PC-9 (cell line): ENCODE measurements at places on chromosomes 1 and 21.

DNA sequence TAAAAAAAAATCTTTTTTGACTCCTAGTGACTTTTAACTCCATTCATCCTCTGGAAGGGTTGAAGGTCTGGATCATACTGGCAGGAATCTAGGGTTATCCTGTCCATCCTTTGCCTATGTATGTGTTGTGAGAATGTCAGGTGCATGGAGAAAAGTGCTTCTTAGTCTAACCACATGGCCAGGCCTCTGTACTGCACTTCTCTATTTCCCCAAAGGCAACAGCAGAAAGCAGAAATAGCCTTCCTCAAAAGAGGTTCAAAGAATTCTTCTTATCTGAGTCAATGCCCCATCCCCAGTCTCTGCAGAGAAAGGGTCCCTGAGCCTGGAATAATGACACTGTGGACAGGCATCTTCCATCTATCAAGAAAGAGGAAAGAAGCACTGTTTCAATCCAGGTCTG is 85.7 kb upstream of the CD34 start:
- no peak for DNase-seq

DNA sequence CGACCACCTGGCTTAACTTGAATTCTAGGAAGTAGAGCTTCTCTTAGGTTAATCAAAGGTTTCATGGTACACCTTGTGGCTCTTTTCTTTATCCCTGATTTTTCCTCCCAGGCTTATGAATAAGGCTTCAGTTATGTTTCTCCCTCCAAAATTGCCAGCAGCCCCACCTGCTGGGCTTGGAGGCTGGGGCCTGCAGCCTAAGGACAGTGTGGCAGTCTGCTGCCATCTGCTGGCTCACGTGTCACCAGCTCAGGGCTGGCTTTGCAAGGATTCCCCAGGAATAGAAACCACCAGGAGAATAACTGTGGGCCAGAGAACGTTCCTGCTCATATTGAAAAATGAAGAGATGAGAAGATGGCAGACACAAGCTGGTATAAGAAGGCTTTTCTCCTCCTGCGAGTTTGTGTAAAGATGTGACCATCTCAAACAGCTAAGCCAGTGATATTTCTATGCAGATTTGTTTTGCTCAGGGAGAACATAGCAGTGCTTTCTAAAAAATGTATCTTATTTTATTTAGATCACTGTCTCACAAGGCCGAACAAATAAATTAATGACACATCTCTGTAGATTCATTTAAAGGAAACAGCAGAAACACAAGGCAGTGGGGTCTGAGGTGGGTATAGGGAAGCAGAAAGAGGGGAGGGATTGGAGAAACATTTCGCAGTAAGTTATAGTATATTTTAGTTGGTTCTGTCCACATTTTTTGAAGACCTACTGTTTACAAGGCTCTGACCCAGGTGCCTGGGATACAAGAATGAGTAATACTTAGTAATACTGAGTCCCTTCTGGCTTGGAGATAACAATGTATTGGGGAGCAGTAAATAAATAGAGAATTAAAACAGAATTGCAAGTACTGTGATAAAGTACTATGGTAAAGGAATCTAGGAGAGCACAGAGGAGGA is 291.1 kb upstream of the SGIP1 start:
- peak; percentile 83 for DNase-seq

- DNase-seq = no peak
Observed at GRCh38 chr1:208031316-208031931, 120.5 kb upstream of the CD34 start.

DNA sequence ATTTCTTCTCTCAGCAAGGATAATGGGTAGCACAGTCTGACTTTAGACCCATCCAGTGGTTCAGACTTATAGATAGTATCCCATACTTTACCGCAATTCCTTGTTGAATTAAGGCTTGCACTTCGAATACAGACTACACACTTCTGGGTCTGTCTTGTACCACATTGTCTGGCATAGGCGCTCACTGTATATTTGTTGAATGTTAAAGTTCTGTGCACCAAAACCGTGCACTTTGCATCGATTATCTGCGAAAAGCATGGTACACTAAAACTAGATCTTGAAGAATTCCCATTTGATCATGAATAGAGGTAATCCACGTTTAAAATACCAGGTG is 556 bp upstream of the RYR2 start:
- DNase-seq = no peak

DNA sequence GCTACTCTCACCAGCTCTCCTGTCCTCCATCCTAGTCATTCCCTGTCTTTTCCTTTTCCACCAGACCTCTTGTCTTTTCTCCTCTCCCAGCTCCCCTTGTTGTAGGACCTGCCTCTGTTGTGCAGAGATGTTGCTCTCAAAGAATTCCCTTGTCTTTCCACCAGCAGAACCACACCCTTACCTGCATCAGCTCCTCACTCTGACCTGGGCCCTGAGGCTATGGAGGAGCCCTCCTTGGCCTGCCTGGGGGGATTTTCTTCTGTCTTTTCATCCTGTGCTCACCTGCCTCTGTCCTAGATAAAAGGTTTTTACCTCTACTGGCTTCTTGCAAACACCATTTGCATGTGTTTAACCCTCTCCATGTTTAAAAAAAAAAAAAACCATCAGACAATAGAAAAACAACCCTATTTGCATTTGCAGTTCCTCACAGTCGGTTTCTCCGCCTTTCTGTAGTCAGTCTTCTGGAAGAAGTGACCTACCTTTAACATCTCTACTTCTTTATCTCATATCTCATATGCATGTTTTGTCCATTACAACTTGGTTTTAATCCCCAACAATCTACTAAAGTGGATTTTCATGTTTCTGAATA is 12.1 kb downstream of the FCRL5 start:
- no peak for DNase-seq

- no peak for DNase-seq
Observed at GRCh38 chr21:37546949-37547614, 180.5 kb downstream of the DYRK1A start.

DNA sequence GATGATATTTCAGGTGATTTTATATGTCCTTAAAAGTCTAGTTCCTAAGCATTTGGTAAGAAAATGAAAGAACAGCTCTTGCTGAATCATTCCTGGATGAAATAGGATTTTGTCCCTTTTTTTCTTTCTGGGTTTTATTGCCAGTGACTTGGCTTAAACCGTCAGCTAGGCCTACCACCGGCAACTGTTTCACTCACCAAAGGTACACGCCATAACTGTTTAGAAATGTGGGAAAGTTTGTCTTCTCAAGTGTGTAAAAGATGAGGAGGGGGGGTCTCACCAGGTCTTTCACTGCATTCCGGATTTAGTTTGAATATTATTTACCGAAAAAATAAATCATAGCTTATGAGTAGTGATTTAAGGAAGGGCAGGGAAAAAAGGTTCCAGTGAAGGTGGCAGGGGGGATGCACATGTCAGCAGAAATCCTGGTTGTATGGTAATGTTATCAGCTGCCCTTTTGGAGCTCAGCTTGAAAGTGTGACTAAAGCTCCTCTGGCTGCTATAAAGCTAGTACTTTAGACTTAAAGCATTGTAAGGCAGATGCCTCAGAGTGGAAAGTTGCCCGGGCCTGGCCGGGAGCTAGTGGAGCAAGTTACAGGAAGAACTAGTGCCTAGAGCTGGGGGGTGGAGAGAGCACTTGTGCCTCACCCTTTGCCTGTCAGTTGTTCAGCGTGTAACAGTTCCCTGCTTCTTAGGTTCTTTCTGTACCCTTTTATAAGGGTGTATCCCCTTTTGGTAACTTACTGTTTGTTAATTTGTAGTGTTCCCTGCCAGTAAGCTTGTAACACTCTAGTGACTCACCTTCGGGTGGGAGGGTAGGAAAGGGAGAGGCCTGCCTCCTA is 3.1 kb downstream of the ATP1A1 start:
- DNase-seq = peak; percentile 92

- no peak for DNase-seq
Observed at GRCh38 chr1:36807262-36807661, 227.1 kb downstream of the GRIK3 start.

DNA sequence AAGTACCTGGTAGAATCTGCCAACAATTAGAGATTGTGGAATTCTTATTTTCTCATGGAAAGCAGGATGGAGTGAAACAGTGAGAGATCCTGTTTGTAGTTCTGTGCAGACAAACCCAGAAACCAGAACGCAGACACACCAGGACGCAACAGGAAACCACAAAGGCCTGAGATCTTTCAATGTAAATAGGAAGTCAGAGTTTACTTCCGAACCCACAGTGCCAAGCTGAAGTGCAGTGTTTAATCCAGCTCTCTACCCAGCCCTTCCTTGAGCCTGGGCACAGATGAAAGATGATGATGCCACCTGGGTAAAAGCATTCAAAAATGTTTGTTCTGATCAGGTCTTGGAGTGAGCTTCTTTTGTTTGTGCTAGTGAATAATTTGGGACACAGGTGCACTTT is 244.2 kb upstream of the HOOK1 start:
- DNase-seq = no peak

GRCh38 chr1:65698590-65698989 is 94.1 kb upstream of the PDE4B start:
- DNase-seq = no peak

DNA sequence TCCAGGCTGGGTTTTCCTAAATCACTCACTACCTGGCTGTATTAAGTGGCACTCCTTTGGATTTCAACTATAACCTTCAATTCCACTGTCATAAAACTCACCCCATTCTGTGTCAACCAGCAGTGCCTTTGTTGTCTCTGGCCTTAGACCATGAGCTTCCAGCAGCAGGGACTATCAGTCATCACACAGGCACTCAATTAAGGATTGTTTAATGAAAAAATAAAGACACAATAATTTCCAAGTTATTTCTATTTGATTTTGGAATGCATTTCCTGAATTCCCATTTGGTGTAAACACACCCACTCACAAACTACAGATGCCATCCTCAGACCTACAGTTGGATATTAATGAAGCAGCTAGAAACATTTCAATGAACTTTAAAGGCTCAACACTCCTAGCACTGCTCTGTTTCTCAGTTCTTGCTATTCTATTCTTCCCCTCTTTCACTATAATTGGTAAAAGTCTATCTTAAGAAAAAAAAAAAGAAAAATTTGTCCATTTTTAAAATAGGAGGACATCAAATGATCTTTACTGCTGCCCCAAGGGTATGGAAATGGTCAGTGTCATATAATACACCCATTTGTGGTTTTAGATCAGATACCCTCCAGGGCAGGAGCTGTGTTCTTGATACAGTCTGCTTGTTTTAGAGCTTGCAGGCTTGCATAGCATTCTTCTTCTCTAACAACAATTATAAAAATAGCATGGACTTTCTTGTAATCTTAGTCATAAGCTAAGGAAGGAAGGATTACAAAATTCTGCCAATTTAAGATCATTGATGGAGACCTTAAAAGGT is 156.4 kb downstream of the PTGER3 start:
- DNase-seq = no peak

DNA sequence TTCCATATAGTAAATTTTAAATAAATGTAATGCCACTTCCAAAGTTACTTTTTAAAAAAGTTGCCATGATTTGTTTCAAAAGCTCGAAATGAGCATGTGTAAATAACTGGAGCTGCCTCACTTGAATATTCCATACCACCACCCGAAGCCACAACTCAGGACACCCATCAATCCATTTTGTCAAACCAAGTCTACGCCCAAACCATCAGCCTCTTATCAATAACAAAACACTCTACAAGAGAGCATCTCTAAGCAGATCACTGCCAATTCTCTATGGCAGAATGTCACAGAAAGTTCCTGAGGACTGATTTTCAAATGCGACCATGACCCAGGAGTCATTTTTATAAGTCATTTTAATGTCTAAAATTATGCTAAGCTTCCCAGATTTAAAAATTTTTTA is 4.5 kb downstream of the HNRNPR start:
- no peak for DNase-seq

DNA sequence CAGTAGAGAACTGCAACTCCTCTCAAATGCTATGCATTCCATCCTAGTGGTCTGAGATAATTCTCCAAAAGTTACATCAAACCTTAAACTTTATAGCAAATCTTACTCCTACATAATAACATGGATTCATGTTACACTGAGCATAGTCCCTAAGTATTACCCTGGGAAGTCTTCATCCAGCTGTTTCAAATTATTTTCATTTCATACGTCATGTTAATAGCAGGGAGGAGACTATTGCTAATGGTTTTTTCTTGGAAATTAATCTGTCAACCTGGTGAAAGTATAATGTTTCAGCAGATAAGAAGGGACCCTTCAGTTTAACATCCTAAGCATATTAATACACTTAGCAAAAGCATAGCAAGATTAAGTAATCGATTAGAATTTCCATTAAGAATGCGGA is 318.1 kb downstream of the USP25 start:
- DNase-seq = no peak

- no peak for DNase-seq
Observed at GRCh38 chr1:41976671-41977070, 57.9 kb upstream of the HIVEP3 start.

DNA sequence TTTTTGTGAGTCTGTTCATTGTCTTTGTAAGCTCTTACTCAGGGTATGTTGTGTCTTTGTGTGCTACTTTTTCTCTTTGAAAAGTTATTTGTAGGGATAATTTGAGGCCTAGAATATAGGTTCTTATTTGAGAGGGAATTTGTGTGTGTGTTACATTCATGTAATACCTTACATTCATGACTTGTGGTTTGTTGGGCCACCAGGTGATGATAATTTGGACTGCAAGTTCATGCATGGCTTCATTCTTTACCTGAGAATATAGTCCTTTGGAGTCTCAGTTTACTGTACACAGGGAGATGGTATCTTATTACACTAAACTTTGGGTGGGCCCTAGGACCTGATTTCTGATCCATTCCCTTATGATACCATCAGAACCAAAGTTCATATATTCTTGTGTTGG is 51.8 kb upstream of the FASLG start:
- DNase-seq = no peak

DNA sequence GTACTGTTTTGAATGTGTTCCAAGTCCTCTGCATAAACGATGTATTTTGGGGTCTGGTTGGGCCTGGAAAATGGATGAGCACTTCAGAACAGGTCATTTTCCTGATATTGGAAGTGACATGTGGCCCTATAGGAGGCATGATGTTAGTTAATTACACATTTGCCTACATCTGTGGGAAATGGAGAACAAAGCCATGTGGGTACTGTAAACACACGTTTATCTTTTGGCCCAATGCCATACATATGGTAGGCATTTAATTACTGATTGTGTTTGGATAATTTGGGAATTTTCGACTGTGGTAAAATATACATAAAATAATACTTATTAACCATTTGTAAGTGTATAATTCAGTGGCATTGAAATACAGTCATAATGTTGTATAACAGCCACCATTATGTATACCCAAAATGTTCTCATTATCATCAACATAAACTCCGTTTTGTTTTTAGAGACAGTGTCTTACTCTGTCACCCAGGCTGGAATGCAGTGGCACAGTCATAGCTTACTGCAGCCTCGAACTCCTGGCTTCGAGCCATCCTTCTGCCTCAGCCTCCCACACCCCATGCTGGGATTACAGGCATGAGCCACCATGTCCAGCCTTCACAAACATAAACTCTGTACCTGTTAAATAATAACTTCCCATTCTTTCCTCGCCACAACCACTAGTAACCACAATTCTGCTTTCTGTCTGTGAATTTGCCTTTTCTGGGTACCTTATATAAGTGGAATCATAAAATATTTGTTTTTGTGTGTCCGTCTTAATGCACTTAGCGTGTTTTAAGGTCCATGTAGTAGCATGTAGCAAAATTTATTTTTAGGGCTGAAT is 11.9 kb upstream of the RNPEP start:
- DNase-seq = no peak

GRCh38 chr1:234102583-234102982 is 198.1 kb downstream of the SLC35F3 start:
- no peak for DNase-seq
